ENCODE measurements at places on chromosomes 7 and 10. TPM values are rescaled to one million over a fixed set of nuclear protein-coding genes. Genes with fewer than 3 reads are reported as not detected.

DNA sequence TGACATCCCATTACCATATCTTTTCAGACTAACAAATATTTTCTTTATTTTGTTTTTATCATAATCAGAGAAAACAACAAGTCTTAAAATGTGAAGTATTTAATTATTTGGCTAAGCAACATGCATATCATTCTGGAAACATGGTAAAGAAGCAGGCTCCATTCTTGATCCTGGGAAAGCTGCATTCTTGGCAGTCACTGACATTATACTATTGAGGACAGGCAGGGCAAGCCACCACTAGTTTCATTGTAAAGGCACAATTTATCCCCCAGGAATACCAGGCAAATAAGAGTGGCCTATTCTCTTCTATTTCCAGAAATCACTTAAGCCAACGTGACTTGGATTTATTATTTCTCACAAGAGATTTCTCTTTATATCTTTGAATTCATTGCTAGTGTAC is 153.8 kb upstream of the AKR1E2 start:
- no peaks in the 10 kb centered on the region for H3K36me3 ChIP-seq
- no peaks in the 10 kb centered on the region for H3K4me1 ChIP-seq
- no peaks in the 10 kb centered on the region for H3K27me3 ChIP-seq
- H3K4me3 ChIP-seq, result no peak overlapping the region
- peak overlapping the region; percentile 13 for H3K27ac ChIP-seq
- DNase-seq, result no peak

GRCh38 chr7:88155756-88156155 is 64.1 kb downstream of the SRI start:
- peaks cover 7% of the 10 kb centered on the region for H3K4me1 ChIP-seq
- no peak overlapping the region for H3K27ac ChIP-seq
- H3K4me3 ChIP-seq, result no peak overlapping the region

- no peak overlapping the region for H3K4me3 ChIP-seq
- peak overlapping the region; percentile 7 for H3K27ac ChIP-seq
- no peaks in the 10 kb centered on the region for H3K4me1 ChIP-seq
- peak; percentile 26 for DNase-seq
- H3K27me3 ChIP-seq, result no peaks in the 10 kb centered on the region
Observed at GRCh38 chr10:104109908-104110662, 11.9 kb upstream of the SFR1 start.

Gene SDK1
- 7.4 TPM for total RNA-seq

DNA sequence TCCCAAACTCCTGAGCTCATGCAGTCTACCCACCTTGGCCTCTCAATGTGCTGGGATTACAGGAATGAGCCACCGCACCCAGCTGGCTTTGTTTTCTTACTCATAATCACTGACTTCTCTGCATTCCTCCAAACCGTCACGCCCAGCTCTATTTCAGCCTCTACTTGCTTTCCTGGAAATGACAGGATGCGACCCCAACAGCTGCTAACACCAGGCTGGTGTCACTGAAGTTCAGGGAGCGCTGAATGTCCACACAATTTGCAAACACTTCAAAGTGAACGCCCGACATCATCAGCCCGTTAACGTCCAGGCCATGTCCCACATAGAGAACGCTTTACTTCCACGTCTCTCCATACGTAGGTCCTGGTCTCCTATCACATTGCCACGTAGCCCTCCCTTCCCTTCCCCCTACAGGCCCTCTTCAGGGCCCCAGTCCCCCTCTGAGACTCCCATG is 12.8 kb upstream of the PROSER2 start:
- DNase-seq, result no peak
- H3K27ac ChIP-seq, result peak overlapping the region; percentile 21
- H3K4me1 ChIP-seq, result peaks cover 13% of the 10 kb centered on the region
- H3K36me3 ChIP-seq, result no peaks in the 10 kb centered on the region
- no peaks in the 10 kb centered on the region for H3K27me3 ChIP-seq

Gene SUN3
- total RNA-seq, result not detected

Gene PITX3
- total RNA-seq, result not detected

Gene LRRC72
- total RNA-seq, result not detected

Gene FFAR4
- 0.16 TPM for total RNA-seq

Gene STAM
- total RNA-seq, result 29.9 TPM

Gene ICA1
- total RNA-seq, result 32.9 TPM

DNA sequence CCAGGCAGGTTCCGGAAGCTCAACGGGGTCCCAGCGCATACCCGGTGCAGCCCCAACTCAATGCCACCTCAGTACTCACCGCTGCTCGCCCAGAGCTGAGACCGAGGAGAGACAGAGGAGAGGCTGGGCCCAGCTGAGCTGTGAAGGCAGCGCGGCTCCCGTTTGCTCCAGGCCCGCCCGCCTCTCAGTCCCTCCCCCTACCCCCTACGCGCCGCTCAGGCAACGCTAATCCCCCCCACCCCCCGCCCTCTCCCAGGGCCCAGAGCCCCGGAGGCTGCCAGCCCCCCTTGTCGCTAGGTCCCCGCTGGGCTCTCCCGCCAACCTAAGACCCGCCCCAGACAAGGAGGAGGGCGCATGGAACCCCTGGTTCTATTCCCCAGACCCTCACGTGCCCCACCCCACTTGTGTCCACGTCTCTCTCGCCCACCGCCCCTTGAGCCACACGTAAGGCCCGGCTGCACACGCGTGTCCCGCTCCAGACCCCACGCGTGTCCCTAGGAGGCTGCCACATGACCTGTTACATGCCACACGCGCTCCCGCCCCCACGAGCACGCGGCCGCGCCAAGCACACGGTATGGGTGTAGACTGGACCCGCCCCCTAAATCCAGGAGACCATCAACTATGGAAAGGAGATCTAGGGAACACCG is at the start of gene PSD:
TSS of gene PSD (minus strand) at position 164 of the 647 bp plus-strand sequence. CDS start 1,747 bp downstream, outside the sequence.
- DNase-seq, result no peak
- peak within 1 kb of the TSS; percentile 63 for H3K4me3 ChIP-seq
- H3K27me3 ChIP-seq, result peaks cover 14% of the 10 kb centered on the region
- no peak within 1 kb of the TSS for H3K27ac ChIP-seq
- H3K36me3 ChIP-seq, result no peaks in the 10 kb centered on the region

DNA sequence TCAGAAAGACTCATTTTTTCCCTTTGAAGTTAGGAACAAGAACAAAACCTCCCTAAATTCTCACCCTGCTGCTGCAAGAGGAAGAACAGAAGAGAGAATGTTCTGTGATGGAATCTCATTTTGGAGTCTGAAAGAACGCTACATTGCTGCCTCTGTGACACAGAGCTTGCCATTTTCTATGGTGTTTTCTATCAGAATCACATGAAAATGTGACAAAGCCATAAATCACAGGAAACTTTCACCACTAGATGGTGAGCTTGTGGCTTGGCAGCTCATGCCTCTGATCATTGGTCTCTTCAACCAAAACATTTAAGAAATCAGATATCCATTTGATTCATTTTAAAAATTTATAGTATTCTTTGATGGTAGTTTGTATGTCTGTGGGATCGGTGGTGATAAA is 82.9 kb downstream of the CADPS2 start:
- peak; percentile 40 for DNase-seq
- H3K4me3 ChIP-seq, result no peak overlapping the region
- H3K4me1 ChIP-seq, result no peaks in the 10 kb centered on the region
- no peak overlapping the region for H3K27ac ChIP-seq
- H3K27me3 ChIP-seq, result no peaks in the 10 kb centered on the region

DNA sequence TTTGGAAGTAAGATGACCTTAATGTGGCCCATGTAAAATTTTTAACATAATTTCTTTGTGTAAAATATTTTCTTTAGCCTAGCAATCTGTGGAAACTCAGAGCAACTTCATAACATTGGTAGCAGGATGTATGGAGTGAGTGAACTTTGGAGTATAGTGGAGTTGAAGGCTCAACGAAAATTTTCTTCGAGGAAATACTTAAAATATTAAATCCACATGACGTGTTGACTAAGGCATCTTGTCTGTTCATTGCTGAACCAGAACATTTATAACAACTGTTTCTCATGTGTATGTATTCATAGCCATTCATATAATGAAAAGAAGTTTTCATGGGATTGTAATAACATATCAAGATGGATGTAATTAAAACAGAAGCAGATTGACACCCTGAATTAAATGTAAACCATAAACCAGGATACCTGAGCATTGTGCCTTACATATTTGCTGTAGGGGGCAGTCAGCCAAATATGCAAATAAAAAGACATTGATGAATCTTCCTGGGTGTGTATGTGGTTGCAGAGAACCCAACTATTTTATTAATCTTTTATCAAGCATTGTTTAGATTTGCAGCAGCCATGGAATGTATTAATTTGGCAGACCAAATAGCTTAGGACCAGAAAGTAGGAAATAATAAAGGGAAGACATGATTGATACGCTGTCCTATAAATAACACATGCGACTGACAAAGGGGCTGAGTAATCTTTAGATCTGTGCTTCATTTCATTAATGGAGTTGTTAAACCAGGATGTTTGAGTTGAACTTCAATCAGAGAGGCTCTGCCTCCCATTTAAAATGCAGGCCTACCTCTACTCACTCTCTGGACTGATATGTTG is 11.5 kb downstream of the AUTS2 start:
- no peak overlapping the region for H3K4me3 ChIP-seq
- no peaks in the 10 kb centered on the region for H3K4me1 ChIP-seq
- DNase-seq, result no peak
- H3K36me3 ChIP-seq, result no peaks in the 10 kb centered on the region
- peaks cover 10% of the 10 kb centered on the region for H3K27me3 ChIP-seq

DNA sequence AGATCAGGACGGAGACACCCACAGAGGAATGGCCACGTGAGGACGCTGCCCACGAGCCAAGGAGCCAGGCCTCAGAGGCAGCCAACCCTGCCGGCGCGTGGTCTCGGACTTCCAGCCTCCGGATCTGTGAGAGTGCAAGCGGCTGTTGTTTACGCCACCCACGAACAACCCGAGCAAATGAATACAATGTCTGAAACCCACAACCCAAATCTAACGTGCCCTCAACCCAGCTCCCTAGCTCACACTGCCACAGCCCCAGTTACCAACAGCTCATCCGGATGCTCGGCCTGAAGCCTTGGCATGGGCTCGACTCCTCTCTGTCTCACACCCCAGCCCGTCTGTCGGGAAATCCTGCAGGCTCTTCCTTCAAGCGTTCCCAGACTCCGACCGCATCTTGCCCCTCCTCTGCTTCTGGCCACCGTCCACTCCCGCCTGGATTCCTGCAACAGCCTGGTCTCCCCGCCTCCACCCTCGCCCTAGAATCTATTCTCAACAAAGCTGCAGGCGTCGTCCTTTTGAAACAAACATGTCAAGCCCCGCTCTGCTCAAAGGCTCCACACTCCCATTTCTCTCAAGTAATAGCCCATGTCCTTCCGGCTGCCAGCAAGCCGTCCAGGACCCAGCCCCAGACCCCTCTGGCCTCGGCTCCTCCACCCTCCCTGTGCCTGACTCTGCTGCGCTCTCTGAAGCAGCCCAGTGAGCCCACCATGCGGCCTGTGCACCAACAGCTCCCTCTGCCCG is 35.3 kb downstream of the STK32C start:
- H3K4me3 ChIP-seq, result no peak overlapping the region
- H3K27ac ChIP-seq, result no peak overlapping the region
- peak; percentile 36 for DNase-seq
- no peaks in the 10 kb centered on the region for H3K4me1 ChIP-seq
- H3K27me3 ChIP-seq, result no peaks in the 10 kb centered on the region

DNA sequence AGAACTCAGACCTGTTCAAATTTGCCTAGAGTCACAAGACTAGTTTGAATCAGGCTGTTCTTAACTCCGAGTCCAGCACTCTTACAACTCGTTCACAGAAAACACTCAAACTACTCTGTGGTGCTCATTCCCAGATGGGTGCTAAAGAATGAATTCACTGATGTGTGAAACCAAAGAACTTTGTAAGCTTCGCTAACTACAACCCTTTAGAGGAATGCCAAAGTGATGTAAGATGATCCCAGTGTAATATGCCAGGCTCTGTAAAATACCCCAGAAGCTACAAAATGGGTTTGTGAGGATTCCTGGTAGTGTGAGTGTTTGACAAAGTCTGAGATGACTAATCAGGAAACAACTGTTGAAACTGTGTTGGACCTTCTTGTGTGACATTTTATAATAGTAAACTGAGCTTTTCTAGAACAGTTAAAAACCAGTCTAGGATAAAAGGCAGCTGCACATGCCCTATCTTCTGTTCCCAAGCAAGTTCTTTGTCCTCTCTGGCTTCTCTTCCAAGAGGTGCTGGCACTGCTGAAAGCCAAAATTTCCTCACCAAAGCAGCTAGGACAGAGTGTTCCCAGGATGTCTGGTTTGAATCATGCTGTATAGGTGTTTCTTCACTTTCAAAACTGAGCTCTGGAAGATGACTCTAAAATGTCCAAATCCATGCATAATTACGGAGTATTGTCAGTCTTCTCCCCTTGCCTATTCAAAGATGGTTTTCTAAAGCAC is 527.6 kb downstream of the SORCS1 start:
- H3K36me3 ChIP-seq, result no peaks in the 10 kb centered on the region
- no peak for DNase-seq
